ENCODE measurements at places on chromosomes 1 and 21.

DNA sequence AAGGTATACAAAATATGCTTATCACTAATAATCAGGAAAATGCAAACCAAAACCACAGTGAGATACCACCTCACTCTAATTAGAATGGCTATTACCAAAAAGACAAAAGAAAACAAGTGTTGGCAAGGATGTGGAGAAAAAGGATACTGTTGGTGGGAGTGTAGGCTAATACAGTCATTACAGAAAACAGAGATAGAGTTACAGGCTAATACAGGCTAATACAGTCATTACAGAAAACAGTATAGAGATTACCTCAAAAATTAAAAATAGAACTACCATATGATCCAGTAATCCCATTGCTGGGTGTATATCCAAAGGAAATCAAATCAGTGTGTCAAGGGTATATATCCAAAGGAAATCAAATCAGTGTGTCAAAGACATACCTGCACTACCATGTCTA lies 238.4 kb downstream of the PLPP3 start:
- DNase-seq = no peak

DNA sequence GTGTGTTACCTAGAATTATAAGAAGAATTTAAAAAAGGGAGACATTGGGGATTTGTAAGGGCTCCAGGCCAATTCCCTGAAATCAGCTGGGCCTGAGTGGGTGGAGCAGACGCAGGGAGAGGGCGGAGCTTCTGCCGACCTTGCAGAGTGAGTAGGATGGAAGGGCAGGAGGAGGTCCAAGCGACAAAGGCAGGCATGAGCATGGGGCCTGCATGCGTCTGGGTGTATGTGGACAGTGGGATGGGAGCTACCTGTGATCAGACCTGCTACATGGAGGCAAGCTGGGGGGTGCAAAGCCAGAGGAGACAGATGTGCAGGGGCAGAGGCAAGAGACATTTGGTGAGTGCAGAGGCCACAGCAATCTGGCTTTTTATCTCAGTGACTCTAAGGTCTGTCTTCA lies 105.3 kb upstream of the OLIG2 start:
- DNase-seq = no peak

GRCh38 chr1:6490181-6491080 lies 1.0 kb downstream of the PLEKHG5 start:
- no peak for DNase-seq

DNA sequence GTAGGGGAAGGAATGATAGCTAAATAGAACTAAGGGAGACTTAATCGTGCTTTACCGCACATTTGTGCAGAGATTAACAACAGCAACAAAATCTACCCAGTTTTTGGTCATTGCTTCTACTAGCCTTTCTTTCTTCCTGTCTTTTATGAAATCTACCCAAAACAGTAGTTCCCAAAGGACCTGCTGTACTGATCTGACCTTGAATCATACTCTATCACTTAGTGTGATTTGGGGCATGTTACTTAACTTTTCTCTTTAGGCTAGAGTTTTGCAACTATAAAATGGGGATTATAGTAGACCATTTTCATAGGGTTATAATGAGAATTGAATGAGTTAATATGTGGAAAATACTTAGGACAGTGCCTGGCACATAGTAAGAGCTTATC lies 30.5 kb upstream of the MACF1 start:
- DNase-seq = no peak

DNA sequence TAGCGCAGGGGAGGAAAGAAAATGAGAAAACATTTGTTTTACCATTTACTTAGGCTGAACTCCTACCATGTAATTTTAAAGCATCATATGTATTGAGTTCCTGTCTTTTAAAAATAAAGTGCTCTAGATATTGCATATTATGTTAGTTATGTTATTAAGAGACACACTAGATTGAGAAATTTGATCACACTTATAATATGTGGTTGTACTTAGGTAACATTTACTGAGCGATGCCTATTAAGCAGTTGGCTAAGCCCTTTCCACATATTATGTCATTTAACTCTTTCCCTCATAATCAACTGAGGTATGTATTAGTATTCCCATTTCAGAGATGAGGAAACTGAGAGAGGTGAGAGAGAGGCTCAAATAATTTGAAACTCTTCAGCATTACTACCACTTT lies 4.5 kb upstream of the LRRC8D start:
- no peak for DNase-seq

DNA sequence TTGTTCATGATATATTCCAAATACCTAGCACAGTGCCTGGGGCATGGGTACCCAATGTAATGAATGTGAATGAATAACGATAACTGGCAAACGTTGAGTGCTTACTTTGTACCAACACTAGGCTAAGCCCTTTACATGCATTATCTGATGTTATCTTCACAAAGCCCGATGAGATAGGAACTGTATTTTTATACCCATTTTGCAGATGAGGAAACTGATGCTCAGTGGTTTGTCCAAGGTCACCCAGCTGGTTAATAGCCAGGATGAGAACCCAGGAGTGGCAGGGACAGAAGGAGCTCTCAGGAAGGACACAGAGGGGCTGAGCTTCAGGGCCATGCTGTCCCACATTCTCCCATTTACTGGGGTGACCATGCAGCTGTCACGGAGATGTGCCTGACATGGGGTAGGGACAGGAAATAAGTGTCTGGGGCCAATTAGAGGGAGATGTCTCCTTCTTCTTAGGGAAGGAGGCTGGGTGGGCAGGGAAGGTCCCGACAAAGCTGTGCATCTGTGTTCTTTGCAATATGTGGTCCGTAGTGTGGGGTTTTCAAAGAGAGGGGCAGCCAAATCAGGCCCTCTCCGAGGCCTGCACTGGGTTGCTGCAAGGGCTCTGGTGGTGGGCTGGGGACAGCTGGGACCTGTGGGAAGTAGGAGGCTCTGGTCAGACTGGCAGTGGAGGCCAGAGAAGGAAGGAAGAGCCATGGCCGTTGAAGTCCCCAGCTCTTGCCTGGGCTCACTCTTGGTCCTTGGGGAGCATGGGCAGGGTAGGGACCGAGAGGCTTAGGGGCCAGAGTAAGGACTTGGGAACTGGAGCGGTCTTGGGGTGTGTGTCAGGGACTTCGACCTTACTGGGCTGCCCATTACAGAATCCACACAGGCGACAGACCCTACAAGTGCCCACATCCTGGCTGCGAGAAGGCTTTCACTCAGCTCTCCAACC lies 26.6 kb downstream of the A3GALT2 start:
- no peak for DNase-seq

DNA sequence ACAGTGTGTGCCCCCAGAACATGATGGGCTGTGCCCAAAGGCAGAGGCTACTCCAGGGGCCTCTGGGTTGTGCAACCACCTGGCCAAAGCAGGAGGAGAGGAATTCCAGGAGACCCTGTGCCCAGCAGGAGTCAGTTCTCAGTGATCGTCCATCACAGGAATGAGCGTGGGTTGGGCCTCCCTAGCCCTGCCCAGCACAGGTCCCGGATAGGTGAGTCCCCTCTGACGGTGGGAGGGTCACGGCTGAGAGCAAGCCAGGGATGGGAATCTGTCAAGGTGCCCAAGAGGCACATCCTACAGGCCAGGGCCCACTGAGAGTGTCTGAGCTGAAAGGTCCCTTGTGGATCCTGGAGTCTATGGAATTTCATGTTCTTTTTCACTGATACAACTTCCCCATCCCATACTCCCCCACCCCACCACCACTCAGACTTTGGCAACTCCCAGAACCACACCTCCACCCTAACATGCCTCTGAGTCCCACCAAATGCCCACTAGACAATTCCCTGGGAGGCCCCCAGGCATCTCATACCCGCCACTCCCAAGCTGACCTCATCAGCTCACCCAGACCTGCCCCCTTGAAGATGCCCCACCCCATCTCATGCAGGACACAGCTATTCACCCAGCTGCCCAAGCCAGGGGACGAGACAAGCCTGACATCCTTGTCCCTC lies 3.1 kb downstream of the GJB4 start:
- no peak for DNase-seq

GRCh38 chr1:236311040-236311439 lies 29.3 kb upstream of the ERO1B start:
- DNase-seq = no peak

DNA sequence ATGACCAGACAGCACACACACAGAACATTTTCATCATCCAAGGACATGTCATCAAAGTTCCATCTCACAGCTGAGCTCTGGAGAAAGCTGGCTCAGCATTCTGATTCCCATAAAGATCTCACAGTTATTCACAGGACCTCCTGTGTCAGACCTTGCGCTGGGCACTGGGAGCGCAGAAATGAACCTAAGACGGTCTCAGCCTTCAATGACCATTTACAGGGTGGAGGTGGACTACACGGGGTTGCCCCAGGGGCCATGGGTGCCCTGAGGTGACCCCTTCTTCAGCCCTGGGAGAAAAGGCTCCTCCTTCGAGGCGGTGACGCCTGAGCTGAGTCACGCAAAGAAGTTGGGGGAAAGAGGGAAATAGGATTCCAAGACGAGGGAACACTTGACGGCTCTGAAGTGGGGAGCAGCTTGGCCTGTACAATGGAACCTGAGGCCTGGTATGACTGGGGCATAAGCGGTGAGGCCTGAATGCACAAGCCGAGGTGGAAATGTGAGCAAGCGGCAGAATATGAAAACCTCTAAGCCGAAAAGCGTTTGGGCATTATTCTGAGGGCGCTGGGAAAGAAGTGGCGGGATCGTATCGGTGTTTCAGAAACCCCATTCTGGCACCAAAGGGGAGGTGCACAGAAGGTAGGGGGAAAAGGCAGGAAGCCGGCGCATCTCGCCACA lies 797 bp downstream of the CC2D1B start:
- DNase-seq = no peak

- DNase-seq = no peak
Observed at GRCh38 chr1:69524015-69524414, 43.7 kb upstream of the LRRC7 start.

DNA sequence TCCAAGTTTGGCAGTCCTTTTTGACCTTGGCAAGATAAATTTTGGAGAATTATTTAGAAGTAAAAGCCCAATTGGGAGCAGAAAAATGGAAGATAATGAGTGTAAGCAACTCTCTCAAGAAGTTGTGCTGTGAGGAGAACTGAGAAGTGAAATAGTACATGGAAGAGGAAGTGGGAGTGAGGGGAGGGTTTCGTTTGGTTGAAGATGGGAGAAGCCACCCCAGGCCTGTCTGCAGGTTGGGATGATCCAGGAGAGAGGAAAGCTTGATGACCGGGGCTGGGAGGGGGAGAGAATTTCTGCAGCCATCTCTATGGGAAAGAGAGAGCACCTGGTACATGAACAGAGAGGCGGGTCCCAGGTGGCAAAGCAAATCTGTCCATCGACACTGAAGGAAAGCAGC lies 8.6 kb upstream of the RCAN1 start:
- DNase-seq = no peak

- DNase-seq = no peak
Observed at GRCh38 chr1:227268943-227269342, 49.3 kb downstream of the CDC42BPA start.

DNA sequence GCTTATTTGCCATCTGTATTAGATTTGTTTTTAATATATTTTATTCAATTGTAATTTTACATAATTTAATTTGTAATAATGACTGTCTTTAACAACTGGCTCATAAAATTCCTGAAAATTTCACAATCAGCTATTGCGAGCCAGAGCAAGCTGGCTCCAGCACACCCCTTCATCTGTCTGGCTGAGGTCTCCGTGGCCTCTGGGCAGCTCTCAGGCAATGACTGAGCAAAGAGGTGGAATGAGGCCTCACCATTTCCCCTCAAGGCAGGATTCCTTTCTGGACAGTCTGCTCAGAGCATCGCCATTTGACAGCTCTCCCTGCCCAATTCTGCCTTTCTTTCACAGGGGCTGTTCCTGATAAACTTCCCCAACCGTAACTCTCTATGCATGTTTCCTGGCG lies 5.8 kb upstream of the KANK4 start:
- no peak for DNase-seq

- DNase-seq = no peak
Observed at GRCh38 chr1:65112811-65113210, 35.2 kb upstream of the AK4 start.

Measured in stimulated activated CD8-positive, alpha-beta memory T cell treated with anti-CD3 and anti-CD28 coated beads, Interleukin-15, amount 100 ng/mL, for 4 hours (primary cell).